MM.1S (cell line): ENCODE measurements at places on chromosomes 3 and 15.
A peak's percentile ranks its signal among the peaks of the same experiment; 100 is the strongest.

GRCh38 chr3:100535610-100535943, 43.2 kb downstream of the TMEM45A start:
- no peak for DNase-seq

- DNase-seq: no peak
Measured at GRCh38 chr3:25053360-25053759, 374.7 kb upstream of the RARB start.

DNA sequence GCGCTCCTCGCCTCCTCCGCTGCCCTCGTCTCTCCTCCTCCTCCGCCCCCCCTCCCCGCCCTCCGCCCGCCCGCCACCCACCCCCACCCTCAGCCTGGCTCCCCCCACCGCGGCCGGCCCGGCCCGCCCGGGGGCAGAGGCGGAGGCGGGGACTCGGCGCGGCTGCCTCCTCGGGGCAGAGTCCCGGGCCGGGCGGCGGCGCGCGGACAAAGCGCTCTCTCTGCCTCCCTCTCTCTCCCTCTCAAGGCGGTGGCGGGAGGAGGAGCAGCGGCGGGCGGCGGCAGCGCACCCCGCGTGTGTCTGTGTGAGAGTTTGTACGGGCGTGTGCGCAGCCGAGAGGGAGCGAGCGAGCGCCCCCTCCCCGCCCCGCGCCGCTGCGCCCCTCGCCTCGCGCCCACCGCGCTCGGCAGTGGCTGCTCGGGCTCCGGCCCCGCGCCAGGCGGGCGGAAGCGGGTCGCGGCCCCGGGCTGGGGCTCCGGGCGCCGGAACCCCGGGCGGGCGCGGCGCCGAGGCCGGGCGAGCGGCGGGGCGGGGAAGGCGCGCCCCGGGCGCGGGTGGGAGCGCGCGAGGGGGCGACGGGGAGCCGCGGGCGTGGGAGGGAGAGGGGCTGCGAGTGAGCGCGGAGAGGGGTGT, at the start of gene IGF2BP2:
IGF2BP2 (minus strand) TSS at position 37 of the 633 bp plus-strand sequence. CDS start 82 bp downstream, outside the sequence.
- DNase-seq: peak; percentile 91

DNA sequence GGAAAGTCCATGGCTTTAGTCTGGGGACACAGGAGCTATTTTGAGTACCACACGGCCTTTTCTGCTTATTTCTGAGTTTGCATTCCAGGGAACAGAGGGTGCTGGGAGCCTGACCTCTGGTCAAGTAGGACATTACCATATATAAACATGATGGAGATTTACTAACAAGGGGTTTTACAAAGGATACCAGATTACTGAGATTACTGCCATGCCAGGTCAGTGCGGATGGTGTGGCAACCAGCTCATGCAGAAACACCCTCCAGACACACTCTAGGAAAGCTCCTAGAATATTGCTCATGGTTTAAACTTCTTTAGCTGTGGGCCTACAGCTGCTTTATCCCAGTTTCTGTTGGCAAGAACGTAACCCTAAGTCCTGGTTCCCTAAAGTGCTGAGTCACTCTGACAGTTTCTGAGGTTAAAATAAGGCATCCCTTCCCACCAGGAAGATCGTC, 54.3 kb upstream of the AGTR1 start:
- no peak for DNase-seq

DNA sequence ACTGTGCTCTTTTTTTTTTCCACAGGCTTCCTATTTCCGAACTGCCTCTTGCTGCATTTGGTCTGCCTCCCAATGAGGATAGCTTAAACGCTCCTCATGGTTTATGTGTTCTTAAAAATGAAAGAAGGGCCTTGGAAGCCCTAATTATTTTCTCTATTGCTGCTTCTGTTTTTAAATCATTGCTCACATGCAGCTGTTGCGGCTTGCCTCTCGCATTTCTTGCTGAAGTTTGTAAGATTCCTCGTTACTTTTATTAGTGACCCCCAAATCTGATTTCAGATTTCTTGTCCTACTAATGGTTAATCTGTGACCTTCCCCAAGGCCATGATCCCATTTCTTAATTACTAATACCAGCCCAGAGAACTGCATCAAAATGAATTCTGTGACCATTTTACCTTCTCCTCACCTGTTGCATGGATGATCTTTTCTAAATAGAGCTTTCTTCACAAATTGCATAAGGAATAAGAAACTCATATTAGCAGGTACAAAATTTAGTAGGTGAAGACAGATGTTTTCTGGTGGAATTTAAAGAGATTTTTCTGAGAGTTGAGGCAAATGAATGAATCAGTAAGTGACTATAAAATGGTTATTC, 1.8 kb downstream of the UBE2E1 start:
- peak; percentile 42 for DNase-seq

DNA sequence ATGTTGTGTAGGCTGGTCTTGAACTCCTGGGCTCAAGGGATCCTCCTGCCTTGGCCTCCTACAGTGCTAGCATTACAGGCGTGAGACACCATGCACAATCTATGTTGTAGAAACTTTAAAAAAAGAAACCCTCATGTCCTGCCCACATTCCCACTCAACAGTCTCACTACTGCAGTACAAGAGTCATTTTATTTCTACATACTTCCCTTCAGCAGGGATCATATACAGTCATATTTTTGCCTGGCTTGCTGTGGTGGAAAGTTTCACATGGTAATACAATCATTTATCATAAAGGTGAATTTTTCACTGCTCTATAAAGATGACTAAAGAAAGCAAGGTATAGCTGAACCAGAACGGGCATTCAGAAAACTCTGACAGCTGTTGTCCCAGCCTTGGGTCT, 53.8 kb upstream of the PIK3CB start:
- no peak for DNase-seq
